ENCODE measurements at places on chromosomes 4 and X.

DNA sequence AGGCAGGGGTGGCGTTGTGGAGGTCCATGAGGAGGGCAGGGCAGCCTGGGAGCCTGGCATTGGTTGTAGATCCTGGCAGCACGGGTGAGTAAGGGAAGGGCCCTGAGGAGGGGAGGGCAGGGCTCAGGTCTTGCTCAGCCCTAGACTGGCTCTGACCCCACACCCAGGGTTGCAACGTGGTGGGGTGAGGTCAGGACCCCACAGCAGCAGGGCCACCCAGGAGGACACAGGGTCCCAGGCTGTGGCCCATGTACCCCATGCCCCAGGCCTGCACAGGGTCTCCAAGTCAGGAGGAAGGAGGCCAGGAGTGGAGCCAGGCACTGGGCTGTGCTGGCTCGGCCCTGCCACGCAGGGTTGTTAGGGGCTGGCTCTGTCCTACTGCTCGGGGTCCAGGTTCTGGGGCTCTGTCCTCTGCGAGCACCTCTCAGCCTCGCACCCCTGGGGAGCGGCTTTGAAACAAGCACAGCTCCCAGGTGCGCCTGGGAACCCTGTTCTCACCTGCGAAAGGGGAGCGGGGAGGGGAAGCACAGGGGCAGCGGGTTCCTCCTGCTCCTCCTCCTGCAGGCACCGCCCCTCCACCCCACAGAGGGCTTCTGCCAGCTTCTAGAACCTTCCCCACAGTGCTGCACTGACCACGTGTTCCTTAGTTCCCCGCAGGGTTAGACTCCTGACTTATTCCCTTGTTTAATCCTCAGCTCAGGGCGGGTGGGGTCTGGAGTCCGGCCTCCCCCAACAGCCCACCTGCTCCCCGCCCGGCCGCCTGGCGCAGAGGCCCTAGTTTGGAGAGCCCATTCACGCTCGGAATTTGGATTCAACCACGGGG, 20.4 kb downstream of the MSANTD1 start:
- no peak for DNase-seq

GRCh38 chr4:107388736-107389274, 331.2 kb downstream of the PAPSS1 start:
- DNase-seq, result no peak

DNA sequence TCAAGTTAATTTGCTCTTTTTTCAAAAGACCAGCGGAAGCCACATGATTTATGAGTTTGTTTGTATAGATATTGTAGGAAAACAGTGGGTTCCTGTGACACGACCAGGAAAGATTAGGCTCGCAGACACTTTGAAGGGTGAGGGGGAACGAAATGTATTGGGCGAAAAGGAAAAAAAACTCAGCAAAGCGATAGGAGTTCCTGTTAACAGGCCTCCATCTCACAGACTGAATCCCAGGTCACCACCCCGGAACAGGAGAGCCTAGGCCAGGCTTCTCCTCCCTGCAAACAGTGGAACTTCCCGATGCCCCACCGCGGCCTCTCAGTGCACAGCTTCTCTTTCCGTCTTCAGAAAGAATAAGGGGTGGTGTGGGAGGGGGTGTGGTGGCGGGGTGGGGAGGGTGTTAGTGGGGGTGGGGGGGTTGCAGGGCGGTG, 181.8 kb upstream of the GPRIN3 start:
- DNase-seq, result no peak

DNA sequence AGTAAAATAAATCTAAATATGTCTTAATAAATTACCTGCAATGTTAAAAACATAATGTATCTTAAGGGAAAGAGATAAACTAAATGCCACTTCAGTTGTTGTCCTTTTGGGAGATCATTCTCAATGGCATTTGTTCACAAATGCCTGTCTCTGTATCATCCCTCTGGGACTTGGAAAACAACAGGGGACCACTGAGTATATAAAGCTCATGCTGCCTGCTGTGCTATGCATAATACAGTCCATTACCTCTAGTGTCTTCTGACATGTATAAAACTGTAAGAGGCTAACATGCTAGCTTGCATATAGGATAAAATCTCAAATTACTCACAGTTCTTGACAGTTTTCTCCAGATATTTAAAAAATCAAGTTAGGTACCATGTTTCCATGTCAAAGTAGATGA, 503.9 kb downstream of the PDHA2 start:
- no peak for DNase-seq

DNA sequence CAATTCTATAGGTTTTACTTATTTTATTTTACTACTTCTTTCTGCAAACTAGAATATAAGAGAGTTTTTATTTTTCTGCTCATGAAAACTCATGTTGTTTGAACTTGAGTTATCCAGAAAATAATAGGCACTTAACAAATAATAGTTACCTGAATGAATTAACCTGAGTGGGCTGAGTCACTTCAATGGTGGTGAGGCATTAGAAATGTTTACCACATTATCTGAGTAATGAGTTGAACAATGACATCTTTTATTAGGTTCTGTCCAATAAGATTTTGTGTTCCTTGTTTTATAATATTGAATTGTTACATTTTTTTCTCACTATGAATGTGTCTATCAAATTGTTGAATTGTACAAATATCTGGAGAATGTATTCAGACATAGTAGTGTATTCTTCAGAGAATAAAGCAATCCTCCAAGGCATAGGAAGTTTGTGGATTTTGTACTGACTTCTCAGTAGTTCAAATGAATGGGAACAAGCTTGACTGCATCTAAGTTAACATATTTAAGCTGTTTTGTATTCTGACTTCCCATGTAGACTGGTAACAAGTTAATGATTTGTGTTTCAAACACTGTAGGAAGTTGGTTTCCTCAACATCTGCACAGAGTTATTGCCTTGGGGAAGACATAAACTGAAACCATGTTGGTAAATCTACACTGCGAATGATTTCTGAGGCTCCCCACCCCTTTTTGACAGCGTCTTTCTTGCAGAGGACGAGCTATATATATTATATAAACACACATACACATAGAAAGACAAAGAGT, 1808.9 kb upstream of the TENM3 start:
- no peak for DNase-seq

DNA sequence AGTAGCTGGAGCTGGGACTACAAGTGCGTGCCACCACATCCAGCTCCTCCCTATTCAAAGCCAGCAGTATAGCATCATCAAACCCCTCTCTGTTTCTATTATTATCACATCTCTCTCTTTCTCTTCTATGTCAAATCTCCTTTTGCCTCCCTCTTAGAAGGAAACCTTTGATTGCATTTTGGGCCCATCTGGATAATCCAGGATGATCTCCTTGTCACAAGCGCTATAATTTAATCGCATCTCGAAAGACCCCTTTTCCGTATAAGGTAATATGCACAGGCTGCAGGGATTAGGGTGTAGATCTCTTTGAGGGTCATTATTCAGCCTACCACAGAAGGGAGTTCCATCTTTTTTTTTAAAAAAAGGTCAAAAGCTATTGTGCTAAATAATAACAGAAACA, 46.4 kb upstream of the TBC1D9 start:
- DNase-seq, result no peak

DNA sequence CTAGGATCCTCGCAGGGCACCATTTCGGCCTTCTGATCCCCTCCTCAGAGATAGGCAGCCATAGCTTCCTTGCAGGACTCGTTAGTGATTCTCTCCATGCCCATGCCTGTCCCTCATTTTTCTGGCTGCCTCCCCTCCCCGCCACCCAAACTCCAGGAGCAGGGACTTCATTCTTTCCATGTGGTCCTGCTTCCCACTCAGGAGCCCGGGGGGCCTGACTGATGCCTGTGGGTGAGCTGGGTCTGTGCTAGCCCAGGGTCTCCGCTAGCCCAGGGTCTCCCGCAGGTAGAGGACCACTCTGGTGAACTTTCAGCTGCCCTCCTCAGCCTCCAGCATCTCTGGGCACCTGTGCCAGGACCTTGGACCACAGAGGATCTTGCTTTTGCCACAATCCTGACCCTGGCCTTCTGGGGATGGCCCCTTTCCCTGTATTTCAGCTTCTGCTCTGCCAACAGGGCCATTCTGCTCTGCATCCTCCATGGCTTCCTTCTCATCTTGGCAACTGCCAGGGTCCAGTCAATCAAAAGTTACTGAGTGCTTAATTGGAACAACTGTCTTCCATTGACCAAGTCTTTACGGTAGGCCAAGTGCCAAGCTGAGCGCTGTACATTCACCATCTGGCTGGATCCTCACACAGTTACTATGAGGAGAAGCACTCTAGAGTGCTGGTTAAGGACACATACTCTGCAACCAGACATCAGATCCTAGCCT, 152.2 kb downstream of the EFNB1 start:
- no peak for DNase-seq

- DNase-seq, result no peak
These were observed 32.8 kb upstream of the PTTG2 start for GRCh38 chr4:37927434-37927833.

- no peak for DNase-seq
These were observed 455.7 kb downstream of the GABRG1 start for GRCh38 chr4:45668128-45668527.

GRCh38 chr4:156638334-156638733, 333.3 kb downstream of the PDGFC start:
- peak; percentile 79 for DNase-seq

GRCh38 chrX:154136627-154137161, 7.3 kb upstream of the OPN1LW start:
- DNase-seq, result peak; percentile 29

DNA sequence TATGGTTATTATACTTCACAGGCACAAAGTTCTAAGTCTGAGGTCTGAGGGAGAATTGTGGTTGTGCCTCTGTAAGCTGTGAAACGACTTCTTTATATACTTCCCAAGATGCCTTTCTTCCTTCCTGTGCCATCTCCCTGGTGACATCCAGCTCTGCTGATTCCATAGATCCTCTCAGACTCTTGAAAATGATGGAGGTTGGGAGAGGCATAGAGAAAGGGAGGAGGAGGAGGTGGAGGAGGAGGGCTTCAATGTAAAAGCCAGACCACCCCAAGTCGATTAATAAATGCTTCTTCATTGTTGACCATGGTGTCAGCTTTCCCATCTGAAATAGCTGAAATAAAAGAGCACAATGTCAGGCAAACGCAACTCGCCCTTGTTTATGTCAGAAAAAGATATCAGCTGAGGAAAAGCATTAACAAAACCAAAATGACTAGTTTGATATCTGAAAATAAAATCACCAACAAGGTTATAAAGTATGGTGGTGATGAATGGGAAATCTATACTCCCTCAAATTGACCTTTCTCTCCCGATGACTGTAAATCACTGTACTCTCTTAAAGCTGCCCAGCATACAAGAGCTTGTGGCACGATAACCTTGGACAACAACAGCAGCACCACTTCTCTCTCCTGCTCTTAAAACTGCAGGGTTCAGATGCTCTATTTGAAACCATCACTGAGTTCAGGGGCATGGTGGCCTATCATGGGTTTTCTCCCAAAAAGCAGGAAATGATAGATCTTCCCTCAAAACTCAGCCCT, 230.4 kb upstream of the GALNT7 start:
- no peak for DNase-seq

DNA sequence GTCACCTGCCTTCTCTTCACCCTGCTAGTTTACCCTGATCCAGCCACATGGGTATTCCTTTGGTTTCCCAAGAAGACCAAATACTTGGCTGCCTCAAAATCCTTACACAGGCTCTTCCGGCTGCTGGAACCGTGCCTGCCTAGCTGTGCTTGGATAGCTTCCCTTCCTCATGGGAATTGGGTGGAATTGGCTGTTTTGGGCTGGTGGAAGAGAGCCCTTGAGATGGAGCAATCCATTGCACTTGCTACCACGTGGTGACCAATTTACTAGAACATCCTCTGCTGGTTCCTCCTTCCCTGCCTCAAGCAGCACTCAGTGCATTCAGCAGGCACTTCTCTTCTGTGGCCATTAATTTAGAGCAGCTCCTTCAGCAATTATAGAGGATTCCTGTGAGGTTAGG, 119.3 kb upstream of the AP1S2 start:
- peak; percentile 81 for DNase-seq

GRCh38 chrX:154698630-154699248, 45.4 kb upstream of the CTAG2 start:
- DNase-seq, result no peak

All from AG10803 (cell line).